Regular cardiac myocyte (primary cell): ENCODE measurements at places on chromosomes 1 and 21. TPM values are rescaled to one million over a fixed set of nuclear protein-coding genes. Genes with fewer than 3 reads are reported as not detected.

Gene PTGS2
- total RNA-seq: 38.2 and 47.4 TPM in 2 replicates

Gene CFHR2
- not detected in 2 replicates for total RNA-seq

Gene CLDN17
- total RNA-seq: not detected in 2 replicates

Gene TFF2
- not detected in 2 replicates for total RNA-seq

Gene MPL
- not detected in 2 replicates for total RNA-seq

Gene CLIC6
- total RNA-seq: under 0.01 TPM in 1 of 2 replicates, not detected in the other

Gene RBM11
- total RNA-seq: 0.19 and 0.85 TPM in 2 replicates

Gene CCSAP
- 14.8 and 16.3 TPM in 2 replicates for total RNA-seq

Gene AMY1C
- not detected in 2 replicates for total RNA-seq

Gene AIRE
- total RNA-seq: 0.28 TPM in 1 of 2 replicates, not detected in the other

Gene NFASC
- total RNA-seq: 13.8 and 42.6 TPM in 2 replicates

Gene HMCN1
- 22.6 and 84.0 TPM in 2 replicates for total RNA-seq

Gene ASPM
- total RNA-seq: 4.8 and 37.6 TPM in 2 replicates

Gene LCE5A
- total RNA-seq: not detected in 2 replicates

Gene TOMM40L
- total RNA-seq: 10.4 and 14.6 TPM in 2 replicates

Gene SLC66A1
- total RNA-seq: 12.7 TPM in 2 replicates

Gene AGMAT
- total RNA-seq: 1.7 and 2.7 TPM in 2 replicates

Gene FAM163A
- total RNA-seq: under 0.01 TPM in 1 of 2 replicates, not detected in the other

Gene C8A
- not detected in 2 replicates for total RNA-seq

Gene FOXO6
- total RNA-seq: under 0.01 TPM in 1 of 2 replicates, not detected in the other

Gene GJA8
- total RNA-seq: not detected in 2 replicates

Gene ZSWIM5
- 0.77 and 2.5 TPM in 2 replicates for total RNA-seq

Gene MAEL
- not detected in 2 replicates for total RNA-seq

Gene GCSAML
- not detected in 2 replicates for total RNA-seq

Gene ELF3
- total RNA-seq: 0.77 and 2.5 TPM in 2 replicates

Gene CCDC30
- 0.96 and 1.4 TPM in 2 replicates for total RNA-seq
